Psoas muscle (tissue), 8 donors: ENCODE measurements at places on chromosomes 2 and 18. TPM values are rescaled to one million over a fixed set of nuclear protein-coding genes. Genes with fewer than 3 reads are reported as not detected.

GRCh38 chr18:60090170-60090569, 190.4 kb downstream of the PMAIP1 start:
- H3K4me3 ChIP-seq, result no peak overlapping the region
- no peaks in the 10 kb centered on the region for H3K36me3 ChIP-seq
- H3K4me1 ChIP-seq, result no peaks in the 10 kb centered on the region
- no peak for DNase-seq
- no peak overlapping the region for H3K27ac ChIP-seq
- no peaks in the 10 kb centered on the region for H3K27me3 ChIP-seq

GRCh38 chr2:15177103-15177502, 384.0 kb downstream of the NBAS start:
- no peak overlapping the region for H3K4me3 ChIP-seq
- no peaks in the 10 kb centered on the region for H3K4me1 ChIP-seq
- no peak overlapping the region for H3K27ac ChIP-seq
- no peak for DNase-seq

- H3K27ac ChIP-seq, result no peak overlapping the region
- DNase-seq, result no peak
- no peak overlapping the region for H3K4me3 ChIP-seq
Measured at GRCh38 chr2:222955008-222955407, 94.2 kb downstream of the ACSL3 start.

- H3K36me3 ChIP-seq, result no peaks in the 10 kb centered on the region
- H3K27me3 ChIP-seq, result no peaks in the 10 kb centered on the region
- H3K27ac ChIP-seq, result no peak overlapping the region
- DNase-seq, result no peak
- H3K4me1 ChIP-seq, result peaks cover 5% of the 10 kb centered on the region
Measured at GRCh38 chr2:105741174-105741573, 3.5 kb upstream of the NCK2 start.

- no peaks in the 10 kb centered on the region for H3K4me1 ChIP-seq
- no peaks in the 10 kb centered on the region for H3K27me3 ChIP-seq
- H3K4me3 ChIP-seq, result no peak overlapping the region
- H3K36me3 ChIP-seq, result no peaks in the 10 kb centered on the region
- no peak for DNase-seq
Measured at GRCh38 chr2:240922245-240922981, 16.3 kb downstream of the CROCC2 start.

- no peak for DNase-seq
- H3K36me3 ChIP-seq, result peaks cover 13% of the 10 kb centered on the region
- no peak overlapping the region for H3K4me3 ChIP-seq
- no peaks in the 10 kb centered on the region for H3K4me1 ChIP-seq
Measured at GRCh38 chr2:31859959-31860358, 150.8 kb downstream of the MEMO1 start.

DNA sequence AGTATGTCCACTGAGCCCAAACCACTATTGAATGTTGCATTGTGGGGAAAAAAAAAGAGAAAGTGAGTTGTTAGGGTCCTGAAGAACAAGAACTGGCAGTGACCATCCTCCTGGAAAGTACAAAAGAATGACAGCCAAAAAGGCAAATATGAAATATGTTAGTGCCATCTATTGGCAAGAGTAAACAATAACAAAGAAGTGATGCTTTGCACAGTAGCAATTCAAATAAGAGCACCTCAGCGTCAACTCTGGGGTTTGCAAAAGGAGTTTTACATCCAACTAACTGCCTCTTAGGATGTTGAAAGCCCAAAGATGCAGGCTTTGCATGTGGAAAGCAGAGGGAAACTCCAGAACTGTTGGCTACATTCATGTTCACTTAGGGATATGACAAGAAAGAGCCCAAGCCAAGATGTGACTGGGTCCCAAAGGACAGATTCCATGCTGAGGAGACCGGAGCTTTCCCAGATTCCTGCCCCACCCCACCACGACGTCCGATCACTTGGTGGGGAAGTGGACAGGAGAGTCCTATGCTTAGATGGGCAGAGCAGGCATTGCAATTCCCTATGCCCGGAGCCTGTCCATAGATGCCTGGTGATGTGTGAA, 15.6 kb downstream of the TRABD2A start:
- no peaks in the 10 kb centered on the region for H3K27me3 ChIP-seq
- H3K4me1 ChIP-seq, result no peaks in the 10 kb centered on the region
- DNase-seq, result no peak

The FZD7 gene
- 3.7 TPM for polyA plus RNA-seq

GRCh38 chr2:213149294-213149875, 2.0 kb downstream of the IKZF2 start:
- no peaks in the 10 kb centered on the region for H3K27me3 ChIP-seq
- H3K4me1 ChIP-seq, result peaks cover 47% of the 10 kb centered on the region
- H3K4me3 ChIP-seq, result peak overlapping the region; percentile 89
- peaks cover 4% of the 10 kb centered on the region for H3K36me3 ChIP-seq
- DNase-seq, result no peak

The TUBA3E gene
- polyA plus RNA-seq, result not detected

GRCh38 chr2:240250985-240251847, 110.8 kb upstream of the OTOS start:
- no peaks in the 10 kb centered on the region for H3K27me3 ChIP-seq
- peak; percentile 97 for DNase-seq
- peak overlapping the region; percentile 44 for H3K4me3 ChIP-seq

DNA sequence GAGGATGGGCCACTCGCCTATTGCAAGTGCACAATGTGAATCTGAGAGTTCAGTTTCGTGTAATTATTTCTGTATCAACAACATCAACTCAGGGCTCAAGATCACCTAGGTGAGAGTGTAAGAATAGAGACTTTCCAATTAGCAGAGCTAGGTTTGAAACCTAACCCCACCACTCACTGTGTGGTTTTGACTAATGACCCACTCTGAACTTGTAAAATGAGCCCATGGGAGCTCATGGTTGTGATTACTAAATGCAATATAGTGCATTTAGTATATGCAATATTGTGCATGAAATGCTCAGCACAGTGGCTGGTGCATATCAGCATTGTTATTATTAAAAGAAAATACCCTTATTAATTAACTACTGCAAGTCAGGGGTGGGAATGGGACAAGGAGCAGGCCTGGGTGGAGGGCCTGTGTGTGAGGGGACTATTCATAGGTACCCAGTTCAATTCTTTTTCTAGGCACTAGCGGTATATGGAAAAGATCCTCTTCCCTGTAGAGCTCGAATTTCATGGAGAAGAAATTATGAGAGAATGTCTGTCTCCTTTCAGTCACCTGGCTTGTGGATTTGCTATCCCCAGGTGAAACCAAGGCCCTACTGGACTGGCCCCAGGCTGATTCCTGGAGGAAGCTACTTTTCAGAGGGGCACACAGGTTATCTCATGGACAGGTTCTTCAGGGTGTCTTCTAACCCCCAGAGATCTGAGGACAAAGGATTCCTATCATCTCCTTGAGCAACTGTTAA, 169.5 kb downstream of the GFPT1 start:
- H3K4me1 ChIP-seq, result peaks cover 8% of the 10 kb centered on the region
- H3K4me3 ChIP-seq, result no peak overlapping the region
- H3K27me3 ChIP-seq, result no peaks in the 10 kb centered on the region
- H3K27ac ChIP-seq, result no peak overlapping the region
- no peaks in the 10 kb centered on the region for H3K36me3 ChIP-seq
- no peak for DNase-seq

DNA sequence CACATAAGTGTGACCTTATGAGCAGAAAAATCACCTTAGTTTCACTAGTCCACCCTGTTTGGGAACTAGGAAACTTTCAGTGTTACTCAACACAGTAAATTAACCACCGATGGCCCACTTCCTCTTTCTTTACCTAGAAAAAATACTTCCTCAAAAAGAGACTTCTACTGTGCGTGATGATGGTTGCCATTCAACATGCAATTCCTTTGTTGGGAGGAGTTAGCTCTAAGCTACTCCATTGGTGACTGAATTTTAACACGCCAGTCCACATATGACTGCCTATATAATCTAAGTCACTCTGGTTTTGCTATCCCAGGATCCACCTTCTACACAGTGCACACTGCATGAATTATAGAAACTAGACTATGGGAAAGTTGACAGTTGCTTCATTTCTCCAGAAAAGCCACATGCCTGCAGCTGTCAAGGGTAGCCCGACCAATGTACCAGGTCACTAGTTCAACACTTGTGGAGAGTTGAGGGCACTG, 47.8 kb upstream of the REG3G start:
- H3K27ac ChIP-seq, result no peak overlapping the region
- no peak overlapping the region for H3K4me3 ChIP-seq
- DNase-seq, result no peak
- H3K27me3 ChIP-seq, result no peaks in the 10 kb centered on the region

The RNF103 gene
- polyA plus RNA-seq, result 19.0 TPM
